ENCODE measurements at places on chromosomes 5 and 9.
A peak's percentile ranks its signal among the peaks of the same experiment; 100 is the strongest.

GRCh38 chr9:90795084-90795483 lies 6.5 kb upstream of the SYK start:
- no peak for DNase-seq

- DNase-seq: no peak
These were observed 370.6 kb downstream of the BNC2 start for GRCh38 chr9:16499892-16500291.

DNA sequence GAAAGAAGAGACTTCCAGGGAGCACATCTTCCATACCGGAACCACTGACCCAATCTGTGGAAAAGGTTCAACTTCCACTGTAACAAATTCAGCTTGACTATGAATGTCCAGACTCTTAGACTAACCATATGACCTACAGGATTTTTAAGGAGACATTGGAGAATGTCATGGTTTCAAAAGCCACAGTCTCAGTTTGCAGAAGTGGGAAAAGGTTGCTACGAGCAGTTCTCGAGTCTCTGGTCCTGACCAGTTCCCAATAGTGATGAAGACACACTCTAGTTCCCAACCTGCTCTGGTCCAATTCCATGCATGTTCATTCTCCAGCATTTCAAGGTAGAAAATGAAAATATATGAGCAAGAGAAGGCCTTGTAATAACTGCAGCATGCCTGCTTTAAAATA lies 158.0 kb downstream of the MAPKAP1 start:
- DNase-seq: no peak

DNA sequence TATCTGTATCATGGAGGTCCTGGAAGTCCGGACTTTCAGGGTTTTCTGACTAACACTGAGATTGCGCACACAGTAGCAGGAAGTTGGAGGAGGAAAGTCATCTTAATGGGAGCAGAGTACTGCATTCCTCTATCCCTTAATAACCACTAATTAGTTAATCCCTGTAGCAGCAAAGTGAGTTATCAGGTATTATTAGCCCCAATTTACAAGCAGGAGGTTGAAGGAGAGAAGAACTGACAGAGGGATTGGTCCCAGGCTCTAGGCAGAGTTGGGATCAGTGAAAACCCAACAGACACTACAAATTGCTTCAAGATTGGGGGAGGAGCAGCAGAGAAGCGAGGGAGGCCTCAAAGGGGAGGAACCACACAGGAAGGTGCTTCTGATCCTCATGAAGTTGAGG lies 74.5 kb upstream of the XPA start:
- DNase-seq: no peak

DNA sequence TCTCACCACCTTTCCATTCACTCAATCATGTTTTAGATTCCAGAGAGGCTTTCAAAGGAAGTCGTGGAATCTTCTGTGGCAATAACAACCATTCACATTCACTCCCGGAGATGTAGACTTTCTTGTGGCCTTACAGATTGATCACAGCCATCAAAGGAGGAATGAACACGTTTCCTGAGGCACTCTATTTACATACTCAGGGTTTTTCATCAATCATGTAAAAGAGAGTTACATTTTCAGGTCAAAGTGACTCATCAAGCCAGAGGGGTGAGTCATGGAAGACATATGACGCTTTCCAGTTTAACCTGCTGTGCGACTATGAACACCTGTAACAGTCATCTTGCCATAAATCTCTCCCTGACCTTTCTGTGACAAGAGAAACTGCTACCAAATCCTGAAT lies 39.3 kb upstream of the RAD23B start:
- no peak for DNase-seq

- no peak for DNase-seq
These were observed 3.7 kb downstream of the CLTA start for GRCh38 chr9:36194326-36195000.

- DNase-seq: peak; percentile 52
These were observed 3.4 kb downstream of the CLINT1 start for GRCh38 chr5:157855404-157855994.

GRCh38 chr5:168752012-168752411 lies 172.8 kb upstream of the PANK3 start:
- DNase-seq: no peak

DNA sequence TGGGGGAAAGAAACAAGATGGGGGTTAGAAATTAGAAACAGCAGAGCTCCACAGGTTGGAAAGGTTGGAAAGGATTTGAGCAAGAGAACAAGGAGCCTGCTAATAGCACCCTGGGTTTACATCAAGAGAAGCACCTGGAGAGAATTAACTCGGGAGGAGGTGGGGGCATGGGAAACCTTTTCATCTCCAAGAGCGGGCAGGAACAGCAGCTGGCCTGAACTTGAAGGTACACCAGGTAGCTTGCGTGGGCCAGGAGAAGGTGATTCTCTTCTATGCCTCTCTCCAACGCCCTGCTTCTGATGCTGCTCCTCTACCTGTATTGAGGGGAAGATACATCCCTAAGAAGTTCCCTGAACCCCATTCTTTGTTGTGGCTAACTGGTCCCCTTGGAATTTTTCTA lies 37.1 kb upstream of the GLRX start:
- no peak for DNase-seq

DNA sequence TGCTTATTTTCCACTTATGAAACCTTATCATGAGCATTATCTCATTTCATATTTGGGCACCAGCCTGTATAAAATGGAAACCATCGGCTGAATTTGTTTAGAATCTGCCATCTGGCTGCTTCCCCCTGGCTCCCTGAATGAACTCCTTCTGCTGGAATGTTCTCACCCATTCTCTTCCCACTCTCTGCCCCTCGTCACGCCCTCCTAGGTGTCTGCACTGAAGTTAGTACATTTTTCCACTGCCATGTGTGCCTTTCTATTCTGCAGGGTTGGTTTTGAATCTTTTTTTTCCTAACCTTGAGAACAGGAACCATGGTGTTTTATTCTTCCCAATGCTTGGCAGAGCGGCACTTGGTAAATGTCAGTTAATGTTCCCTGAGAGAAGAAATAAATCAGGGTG lies 359.7 kb downstream of the MLLT3 start:
- DNase-seq: no peak

GRCh38 chr5:171462928-171463861 lies 43.7 kb downstream of the FGF18 start:
- DNase-seq: peak; percentile 59

DNA sequence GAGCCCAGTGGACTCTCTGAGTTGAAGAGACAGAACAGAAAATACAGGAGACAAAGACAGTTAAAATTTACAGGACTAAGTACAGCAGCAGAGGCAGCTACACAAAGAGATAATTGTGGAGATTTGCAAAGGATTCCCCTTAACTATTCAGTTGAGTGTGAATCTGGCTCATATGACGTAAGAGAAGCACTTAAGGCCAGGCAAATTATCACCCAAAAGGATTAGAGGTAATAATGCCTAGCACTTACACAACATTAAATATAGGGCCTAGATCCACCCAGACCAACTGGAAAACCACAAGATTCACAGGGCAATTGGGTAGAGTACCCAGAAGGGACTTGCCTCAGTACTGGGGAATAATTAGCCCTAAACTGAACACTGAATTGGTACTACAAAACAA lies 41.3 kb downstream of the ADAMTS6 start:
- no peak for DNase-seq

- DNase-seq: no peak
These were observed 16.7 kb downstream of the NXNL2 start for GRCh38 chr9:88551546-88552137.

DNA sequence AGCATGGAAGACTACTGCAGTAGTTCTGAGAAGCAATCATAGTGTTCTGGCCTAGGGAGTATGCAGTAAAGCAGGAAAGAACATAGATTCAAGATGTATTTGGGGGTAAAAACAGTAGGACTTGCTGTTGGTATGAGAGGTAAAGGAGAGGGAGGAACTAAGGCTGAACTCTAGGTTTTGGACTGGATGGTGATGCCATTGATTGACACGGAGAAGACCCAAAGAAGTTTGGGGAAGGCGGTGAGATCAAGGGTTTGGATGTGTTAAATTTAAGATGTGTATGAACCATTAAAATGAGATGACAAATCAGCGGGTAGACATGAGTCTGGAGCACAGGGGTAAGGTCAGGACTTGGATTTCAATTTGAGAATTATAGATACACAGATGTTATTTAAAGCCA lies 2.0 kb upstream of the CDC37L1 start:
- no peak for DNase-seq

GRCh38 chr5:171678646-171679045 lies 107.0 kb upstream of the SMIM23 start:
- DNase-seq: no peak

GRCh38 chr9:126114850-126115460 lies 211.7 kb upstream of the MVB12B start:
- DNase-seq: no peak

DNA sequence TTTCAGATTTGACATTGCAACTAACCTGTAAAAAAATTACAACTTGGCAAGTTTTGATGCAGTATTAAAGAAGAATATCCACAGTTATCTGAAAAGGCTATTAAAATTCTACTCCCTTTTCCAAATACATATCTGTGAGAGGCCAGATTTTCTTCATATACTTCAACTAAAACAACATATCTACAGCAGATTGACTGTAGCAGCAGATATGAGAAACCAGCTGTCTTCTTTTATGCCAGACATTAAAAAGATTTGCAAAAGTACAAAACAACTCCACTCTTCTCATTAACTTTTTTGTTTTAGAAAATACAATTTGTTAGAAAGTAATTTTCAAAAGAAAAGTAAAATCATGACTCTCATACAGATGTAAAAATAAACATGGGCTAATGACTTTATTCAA lies 281.1 kb upstream of the PCSK5 start:
- DNase-seq: no peak

GRCh38 chr9:36141288-36141687 lies 4.8 kb downstream of the GLIPR2 start:
- no peak for DNase-seq

- DNase-seq: no peak
These were observed 5.4 kb downstream of the NR5A1 start for GRCh38 chr9:124501771-124502320.

- no peak for DNase-seq
These were observed 20.6 kb upstream of the SLC25A51 start for GRCh38 chr9:37924538-37924937.

DNA sequence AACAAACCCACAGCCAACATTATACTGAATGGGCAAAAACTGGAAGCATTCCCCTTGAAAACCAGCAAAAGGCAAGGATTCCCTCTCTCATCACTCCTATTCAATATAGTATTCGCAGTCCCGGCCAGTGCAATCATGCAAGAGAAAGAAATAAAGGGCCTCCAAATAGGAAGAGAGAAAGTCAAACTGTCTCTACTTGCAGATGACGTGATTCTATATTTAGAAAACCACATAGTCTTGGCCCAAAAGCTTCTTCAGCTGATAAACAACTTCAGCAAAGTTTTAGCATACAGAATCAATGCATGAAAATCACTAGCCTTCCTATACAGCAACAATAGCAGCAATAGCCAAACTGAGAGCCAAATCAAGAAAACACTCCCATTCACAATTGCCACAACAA lies 333.7 kb upstream of the EDIL3 start:
- no peak for DNase-seq
